M059J (cell line): ENCODE measurements at places on chromosomes 6 and 20. TPM values are rescaled to one million over a fixed set of nuclear protein-coding genes. Genes with fewer than 3 reads are reported as not detected.

The C6orf118 gene
- total RNA-seq, result not detected in 2 replicates

The HTR1E gene
- total RNA-seq, result not detected in 2 replicates

The LIN28B gene
- 0.07 and 0.27 TPM in 2 replicates for total RNA-seq

The SLC22A3 gene
- total RNA-seq, result 0.94 and 1.1 TPM in 2 replicates

The ZNF165 gene
- 0.89 and 1.6 TPM in 2 replicates for total RNA-seq

The PKIB gene
- 4.2 and 4.4 TPM in 2 replicates for total RNA-seq

The GABRR1 gene
- not detected in 2 replicates for total RNA-seq

The SLC22A23 gene
- total RNA-seq, result 0.54 and 0.64 TPM in 2 replicates

The TCF19 gene
- total RNA-seq, result 84.1 and 130 TPM in 2 replicates

The EYS gene
- total RNA-seq, result 0.17 and 0.99 TPM in 2 replicates

The GPR6 gene
- not detected in 2 replicates for total RNA-seq

The C4B gene
- 3.0 and 3.1 TPM in 2 replicates for total RNA-seq

The ANKRD6 gene
- 0.57 and 3.6 TPM in 2 replicates for total RNA-seq

The MACROD2 gene
- 0.44 and 1.8 TPM in 2 replicates for total RNA-seq

The CRISP2 gene
- total RNA-seq, result not detected in 2 replicates

The RNF182 gene
- total RNA-seq, result 19.7 and 26.5 TPM in 2 replicates

The CSNK2A1 gene
- 146 and 269 TPM in 2 replicates for total RNA-seq

The SPATA25 gene
- total RNA-seq, result 0.52 TPM in 1 of 2 replicates, not detected in the other

The GGTLC1 gene
- total RNA-seq, result not detected in 2 replicates

The CCM2L gene
- total RNA-seq, result not detected in 2 replicates

The TSHZ2 gene
- 5.5 and 11.9 TPM in 2 replicates for total RNA-seq

The RAB44 gene
- total RNA-seq, result not detected in 2 replicates

The ERMARD gene
- 9.1 and 9.5 TPM in 2 replicates for total RNA-seq

The TRDN gene
- 0.05 and 0.12 TPM in 2 replicates for total RNA-seq

The PRDM1 gene
- total RNA-seq, result 8.0 and 14.8 TPM in 2 replicates
